ENCODE measurements at places on chromosomes 16 and 17.

GRCh38 chr16:27759967-27760788 lies 210.2 kb downstream of the KATNIP start:
- DNase-seq, result no peak

DNA sequence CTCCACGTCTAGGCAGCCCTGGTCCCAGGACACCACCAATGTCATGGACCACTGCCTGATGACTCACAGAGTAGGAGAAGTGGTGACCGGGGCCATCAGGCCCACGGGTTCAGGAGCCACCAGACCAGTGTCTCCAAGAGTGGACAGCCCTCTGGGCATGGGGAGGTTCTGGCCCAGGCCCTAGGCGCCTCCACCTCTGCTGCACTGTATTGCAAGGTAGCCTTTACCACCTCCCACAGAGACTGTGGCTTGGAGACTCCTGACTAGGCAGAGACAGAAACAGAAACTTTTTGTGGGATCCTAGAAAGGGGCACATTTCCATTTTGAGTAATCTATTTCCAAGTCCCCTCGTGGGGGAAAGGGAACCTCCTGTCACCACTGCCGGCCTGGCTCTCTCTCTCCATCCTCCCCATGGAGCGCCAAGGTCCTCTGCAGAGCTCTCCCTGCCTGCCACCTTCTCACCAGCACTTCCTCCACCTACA lies 2.9 kb downstream of the CDIP1 start:
- no peak for DNase-seq

GRCh38 chr16:61968242-61969076 lies 67.8 kb downstream of the CDH8 start:
- no peak for DNase-seq

DNA sequence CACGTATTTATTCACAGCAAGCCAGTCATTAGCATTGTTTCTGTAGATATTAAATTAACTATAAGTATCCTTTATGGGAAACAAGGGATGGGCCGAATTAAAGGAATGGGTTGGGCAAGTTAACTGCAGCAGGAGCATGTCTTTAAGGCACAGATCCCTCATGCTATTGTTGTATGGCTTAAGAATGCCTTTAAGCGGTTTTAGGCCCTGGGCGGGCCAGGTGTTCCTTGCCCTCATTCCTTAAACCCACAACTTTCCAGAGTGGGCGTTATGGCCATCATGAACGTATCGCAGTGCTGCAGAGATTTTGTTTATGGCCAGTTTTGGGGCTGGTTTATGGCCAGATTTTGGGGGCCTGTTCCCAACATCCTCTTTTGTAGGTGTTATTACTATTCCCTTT lies 9.1 kb downstream of the PHKB start:
- no peak for DNase-seq

DNA sequence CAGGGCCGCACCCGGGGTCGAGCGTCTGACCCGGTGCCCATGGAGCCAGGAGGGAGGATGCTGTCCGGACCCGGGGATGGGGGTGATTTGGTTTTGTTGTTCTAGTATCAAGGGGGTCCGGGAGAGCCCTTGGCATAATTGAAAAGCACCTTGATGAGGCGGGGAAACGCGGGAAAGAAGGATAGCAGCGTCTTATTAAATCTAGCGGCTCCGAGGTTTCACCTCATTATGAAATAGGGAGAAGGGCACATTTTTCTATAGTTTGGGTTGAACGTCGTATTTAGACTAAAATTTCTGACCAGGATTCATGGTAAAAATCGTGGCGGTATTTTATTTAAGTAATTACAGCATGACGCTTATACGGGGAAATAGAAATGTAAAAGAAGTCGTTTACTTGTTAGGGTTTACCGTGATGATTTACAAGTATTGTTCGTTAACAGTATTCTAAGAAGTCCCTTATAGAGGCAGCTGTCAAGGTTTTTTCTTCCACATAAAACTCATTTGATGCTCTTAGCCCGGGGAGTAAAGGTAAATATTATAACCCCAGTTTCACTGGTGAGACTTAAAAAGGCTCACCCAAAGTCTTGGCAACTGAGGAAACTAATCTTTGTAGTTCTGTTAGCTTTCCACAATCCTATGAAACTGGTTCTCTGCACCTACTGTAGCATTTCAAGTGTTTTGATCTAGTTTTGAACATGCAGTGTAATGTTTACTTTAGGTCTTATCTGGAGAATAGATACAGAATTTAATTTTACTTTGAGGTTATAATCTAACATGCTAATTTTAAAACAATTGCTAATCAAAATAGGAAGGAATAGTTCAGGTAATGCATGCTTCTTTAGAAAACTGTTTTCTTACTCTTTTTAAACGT lies 756 bp downstream of the LUC7L3 start:
- DNase-seq, result no peak

DNA sequence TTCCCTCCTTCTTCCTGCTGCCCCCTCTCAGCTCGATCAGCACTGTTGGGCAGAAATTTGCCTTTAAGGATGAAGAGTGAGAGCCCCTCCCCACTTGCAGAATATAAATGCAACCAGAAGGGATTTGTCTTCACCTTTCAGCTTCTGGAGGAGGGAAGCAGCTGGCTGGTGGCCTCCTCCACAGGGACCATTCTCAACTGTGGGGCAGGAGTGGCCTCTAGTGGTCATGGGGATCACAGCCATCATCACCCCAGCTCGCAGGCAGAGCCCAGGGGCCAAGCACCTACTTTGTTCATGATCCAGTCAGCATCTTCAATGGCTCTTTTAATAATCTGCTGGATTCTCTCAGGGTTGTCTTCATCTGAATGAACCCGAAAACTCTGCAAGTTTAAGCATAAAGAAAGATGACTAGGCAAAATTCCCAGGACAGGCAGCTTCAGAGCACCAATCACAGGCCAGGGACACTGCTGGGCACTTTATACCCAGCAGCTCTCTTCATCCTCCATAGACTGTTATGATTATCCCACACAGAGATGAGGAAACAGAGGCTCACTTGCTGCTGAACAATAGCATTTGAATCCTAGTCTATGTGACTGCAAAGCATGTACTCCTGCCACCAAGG lies 13.1 kb downstream of the LYRM9 start:
- DNase-seq, result peak; percentile 34

- no peak for DNase-seq
These were observed 211.6 kb upstream of the SDK2 start for GRCh38 chr17:73855720-73856333.

DNA sequence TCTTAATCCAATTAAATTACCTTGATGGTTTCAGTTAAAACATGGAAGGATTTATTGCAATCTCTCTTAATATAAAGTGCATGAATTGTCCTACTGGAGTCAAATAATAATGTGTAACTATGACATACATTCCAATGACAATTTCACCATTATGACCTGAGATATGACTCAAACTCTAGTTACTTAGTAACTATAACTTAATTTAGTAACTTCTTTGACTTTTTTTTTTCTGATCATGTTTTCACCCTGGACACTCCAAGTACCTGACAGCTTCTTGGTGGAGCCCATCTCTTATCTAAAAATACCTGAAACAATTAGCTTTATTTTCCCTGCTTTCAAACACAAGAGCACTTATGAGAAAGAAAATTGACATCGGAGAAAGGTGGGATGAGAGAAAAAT lies 123.7 kb downstream of the STX8 start:
- DNase-seq, result no peak

- DNase-seq, result no peak
These were observed 1.7 kb upstream of the CDH11 start for GRCh38 chr16:65123396-65124211.

DNA sequence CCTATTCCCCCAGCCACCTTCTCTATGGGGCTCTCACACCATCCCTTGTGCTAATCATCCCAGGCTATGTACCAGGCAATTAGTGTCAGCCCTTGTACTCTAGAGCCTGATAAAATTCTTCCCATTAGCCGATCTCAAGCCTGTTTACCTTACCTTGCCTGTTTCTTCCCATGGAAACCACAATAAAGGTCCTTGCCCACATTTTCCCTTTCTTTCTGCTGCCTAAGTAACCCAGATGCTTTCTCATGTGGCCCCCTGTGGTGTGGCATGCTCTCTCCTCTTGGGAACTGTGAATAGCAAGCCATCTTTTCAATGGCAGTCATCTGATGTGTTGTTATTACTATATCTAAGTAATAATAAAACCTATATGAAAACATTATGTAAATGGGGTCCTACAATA lies 265.8 kb upstream of the ELAC2 start:
- no peak for DNase-seq

DNA sequence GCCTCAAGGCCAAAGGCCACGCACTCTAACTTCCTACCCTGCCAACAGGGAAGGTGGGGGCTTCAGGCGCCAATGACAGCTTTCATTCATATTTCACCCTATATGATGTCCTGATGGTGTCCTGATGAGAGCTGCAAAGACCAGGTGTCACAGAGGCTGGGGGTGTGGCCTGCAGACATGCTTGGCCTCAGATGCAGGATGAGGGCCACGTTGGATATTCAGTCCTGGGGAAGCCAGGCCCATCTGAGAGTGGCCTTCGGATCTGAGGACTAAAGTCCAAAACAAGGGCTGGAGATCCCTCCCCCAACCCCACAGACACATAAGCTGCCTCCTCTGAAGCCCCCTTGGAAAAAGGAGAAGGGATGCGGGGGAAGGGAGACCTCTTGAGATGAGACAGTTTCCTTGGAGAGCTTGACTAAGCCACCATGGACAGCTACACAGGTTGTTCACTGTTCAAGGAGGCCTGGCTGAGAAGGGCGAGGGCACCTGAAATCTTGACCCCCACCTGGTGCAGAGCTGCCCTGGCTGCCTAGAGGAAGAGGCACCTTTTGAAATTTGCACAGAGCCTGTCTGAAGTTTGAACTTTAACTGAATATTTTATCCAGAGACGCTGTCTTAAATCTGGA lies 24.3 kb upstream of the GSG1L start:
- DNase-seq, result no peak

- no peak for DNase-seq
These were observed 47.8 kb downstream of the BMERB1 start for GRCh38 chr16:15482068-15482747.

DNA sequence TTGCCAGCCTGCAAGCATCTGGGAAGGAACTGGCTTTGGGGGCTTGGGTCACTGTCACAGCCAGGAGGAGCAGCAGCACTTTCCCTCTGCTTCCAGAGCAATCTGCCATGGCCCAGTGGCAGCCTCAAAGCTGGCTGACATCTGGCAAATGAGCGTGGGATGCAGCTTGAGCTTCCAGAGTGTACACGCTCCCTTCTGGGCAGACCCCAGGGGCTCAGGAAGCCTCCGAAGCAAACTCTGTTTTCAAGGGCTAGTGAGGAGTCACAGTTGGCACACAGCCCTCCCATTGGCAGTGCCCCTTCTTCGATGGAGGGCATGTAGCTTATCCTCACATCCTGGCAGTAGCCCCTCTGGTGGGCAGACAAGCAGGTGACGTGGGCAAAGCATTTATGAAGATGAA lies 249.6 kb downstream of the ENGASE start:
- no peak for DNase-seq

DNA sequence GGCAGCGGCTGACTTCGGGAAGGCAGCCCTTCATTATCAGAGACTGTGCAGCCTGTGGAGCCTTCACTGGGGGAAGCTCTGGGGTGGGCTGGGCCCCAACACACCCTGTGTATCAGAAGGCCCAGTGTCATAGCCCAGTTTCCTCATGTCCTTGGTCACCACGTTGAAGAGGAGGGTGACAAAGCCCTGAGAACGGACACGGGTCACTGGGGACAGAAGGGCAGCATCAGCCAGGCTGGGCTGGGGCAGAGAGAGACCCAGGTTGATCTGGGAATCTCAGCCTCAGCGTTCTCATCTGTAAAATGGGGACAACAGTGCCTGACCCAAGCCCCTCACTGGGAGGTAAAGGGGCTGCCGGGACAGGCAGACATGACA lies 19.3 kb downstream of the B9D1 start:
- DNase-seq, result no peak

- DNase-seq, result no peak
These were observed 988 bp downstream of the CIAO3 start for GRCh38 chr16:739560-740458.

DNA sequence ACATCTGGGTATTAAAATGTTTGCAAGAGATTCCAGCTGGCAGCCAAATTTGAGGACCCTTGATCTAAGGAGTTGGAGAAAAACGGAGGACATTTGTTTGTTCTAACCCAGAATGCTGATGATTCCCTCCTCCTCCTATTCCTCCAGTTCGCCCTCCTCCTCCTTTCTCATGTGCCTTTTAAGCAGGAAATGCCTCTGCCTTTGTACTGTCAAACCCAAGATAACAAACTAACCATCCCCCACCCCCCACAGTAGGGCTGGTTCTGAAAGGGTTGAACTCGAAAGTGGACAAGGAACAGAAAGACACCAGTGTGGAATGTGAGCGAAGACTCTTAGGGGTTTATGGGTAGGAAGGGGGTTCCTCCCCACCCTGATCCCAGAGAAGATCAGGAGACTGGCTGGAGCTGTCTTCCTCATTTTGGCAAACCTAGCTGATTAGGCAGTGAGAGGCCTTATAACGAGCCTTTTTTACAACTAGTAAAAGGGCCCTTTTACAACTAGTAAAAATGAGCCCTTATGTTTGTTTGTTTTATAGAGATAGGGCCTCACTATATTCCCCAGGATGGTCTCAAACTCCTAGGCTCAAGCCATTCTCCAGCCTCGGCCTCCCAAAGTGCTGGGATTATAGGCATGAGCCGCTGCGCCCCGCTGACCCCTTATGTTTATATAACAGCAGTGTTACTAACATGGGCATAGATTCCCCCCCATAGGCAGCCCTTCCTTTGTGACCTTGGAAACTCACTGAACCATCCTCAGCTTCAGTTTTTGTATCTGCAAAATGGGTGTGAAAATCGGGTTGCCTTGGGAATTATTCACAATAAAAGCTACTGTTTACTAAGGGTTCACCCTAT lies 975 bp downstream of the CHD9 start:
- DNase-seq, result no peak

DNA sequence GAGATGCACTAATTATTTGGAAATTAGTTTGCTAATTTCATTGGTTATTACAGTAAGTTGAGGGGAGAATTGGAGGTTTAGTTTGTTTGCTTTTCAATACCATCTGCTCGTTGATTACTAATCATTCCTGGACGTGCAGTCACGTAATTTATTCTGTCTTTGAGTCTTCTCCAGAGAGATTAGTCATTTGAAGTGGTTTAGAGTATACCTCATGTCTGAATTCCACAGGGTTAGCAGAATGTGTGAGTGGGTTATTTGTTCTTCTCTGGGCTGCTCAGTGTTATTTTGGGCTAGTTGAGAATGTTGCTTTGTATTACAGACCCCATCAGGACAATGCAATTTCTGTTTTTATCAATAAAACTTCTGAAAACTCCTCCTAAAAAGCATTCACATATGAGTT lies 265.0 kb downstream of the RBFOX1 start:
- DNase-seq, result no peak

GRCh38 chr16:73326770-73327470 lies 279.0 kb upstream of the ZFHX3 start:
- DNase-seq, result no peak

- no peak for DNase-seq
These were observed 9.0 kb upstream of the RASD1 start for GRCh38 chr17:17505151-17505550.

GRCh38 chr17:73419881-73420280 lies 108.1 kb upstream of the CDC42EP4 start:
- no peak for DNase-seq

GRCh38 chr17:3036800-3037199 lies 26.6 kb downstream of the OR1D5 start:
- no peak for DNase-seq

- no peak for DNase-seq
These were observed 3.6 kb downstream of the ADCY7 start for GRCh38 chr16:50269769-50270509.
